ENCODE measurements at places on chromosomes 1 and 21.

DNA sequence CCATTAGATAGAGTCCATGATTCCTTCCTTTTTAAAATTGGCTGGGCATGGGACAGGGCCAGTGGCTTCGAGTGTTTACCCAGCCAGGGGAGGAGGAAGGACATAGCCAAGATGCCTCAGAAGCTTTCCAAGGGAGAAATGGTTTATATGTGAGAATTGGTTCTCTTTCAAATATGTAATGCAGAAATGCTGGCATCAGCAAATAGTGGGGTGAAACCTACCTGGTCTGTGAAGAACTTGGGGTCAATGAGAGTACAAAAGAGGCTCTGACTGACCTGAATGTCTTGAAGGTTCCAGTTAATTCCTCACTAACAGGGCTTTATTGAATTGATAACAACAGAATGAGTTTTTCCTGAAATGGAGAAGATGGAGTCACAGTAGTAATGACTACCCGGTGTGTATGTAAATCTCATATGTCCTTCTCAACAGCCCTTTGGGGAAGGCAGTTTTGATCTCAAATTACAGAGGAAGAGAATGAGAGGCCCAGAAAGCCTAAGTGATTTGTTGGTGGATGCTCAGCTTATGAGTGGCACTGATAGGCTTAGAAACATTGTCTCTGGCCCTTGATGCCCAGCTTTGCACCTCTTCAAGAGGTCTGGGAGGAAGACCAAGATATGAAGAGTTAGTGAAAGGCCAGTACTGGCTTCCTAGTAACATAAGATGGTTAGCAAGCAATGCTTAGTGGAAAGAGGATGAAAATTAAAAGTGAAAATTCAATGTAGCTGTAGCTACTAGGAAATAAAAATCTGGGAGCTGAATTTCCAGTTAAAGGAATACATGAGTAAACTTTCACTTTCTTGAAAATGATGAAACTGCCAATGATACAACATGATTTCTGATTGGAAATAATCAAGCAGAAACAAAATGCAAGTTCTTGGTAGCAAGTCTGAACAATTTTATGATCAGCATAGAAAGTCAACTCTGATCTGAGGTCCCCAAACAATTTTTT is 2.7 kb downstream of the ATF3 start:
- no peak for DNase-seq

- peak; percentile 35 for DNase-seq
These were observed 3.0 kb upstream of the AIM2 start for GRCh38 chr1:159079525-159079924.

- no peak for DNase-seq
These were observed 208.1 kb upstream of the DUSP10 start for GRCh38 chr1:221949996-221950395.

DNA sequence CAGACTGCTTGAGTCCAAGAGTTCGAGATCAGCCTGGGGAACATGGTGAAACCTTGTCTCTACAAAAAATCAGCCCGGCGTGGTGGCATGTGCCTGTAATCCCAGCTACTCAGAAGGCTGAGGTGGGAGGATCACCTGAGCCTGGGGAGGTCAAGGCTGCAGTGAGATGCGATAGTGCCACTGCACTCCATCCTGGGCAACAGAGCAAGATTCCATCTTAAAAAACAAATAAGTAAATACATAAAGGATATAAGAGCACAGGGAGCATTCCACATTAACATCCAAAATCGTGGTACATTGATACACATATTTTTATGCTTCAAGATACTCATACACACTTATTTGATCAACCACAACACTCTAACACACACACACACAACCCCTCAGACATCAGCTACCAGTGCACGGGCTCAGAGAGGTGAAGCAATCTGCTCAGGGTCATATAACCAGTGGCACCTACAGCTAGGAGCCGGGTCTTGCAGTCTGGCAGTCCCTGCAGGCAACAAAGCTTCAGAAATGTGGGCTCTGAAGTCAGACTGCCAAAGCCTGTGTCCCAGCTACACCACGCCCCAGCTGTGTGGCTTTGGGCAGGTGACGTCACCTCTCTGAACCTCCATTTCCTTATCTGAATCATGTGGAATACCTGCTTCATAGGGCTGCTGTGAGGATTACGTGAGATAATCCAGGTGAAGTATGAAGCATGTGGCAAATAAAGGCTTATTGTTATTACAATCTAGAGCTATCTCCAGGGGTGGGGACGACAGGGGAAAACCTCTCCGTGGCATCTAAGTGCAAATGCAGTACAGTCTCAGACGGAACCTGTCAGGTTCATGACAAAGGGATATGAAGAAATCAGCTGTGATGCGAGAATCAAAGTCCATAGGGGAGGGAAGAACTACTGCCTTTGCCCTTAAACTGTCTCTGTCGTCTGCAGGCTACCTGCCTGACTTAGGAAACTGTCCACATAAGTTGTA is 4.8 kb upstream of the CRYBG2 start:
- peak; percentile 93 for DNase-seq

DNA sequence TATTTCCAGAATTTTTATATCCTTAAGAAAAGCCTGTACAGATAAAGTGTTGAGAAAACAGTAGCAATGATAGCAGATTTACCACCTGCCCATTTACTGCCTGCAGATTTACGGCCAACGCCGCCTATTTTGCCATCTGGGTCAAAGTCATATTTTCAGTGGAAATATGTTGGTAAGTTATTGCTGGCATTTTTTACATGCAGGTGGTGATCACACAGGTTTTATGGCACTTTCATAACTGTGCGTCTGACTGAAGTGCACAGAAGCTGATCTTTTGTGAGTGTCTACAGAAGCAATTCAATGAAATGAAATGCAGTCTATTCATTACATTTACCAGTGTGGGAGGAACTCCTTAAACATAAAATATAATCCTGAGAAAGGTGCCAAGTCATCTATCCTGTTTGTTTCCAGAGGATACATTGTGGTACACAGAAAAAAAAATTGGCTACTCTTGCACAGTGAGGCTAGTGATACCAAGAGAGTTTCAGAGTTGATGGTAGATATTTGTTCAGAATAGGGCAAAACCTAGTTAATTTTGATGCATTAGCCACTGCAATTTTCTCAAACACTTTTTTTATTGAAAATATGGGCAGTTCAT is 458.5 kb downstream of the NEGR1 start:
- no peak for DNase-seq

DNA sequence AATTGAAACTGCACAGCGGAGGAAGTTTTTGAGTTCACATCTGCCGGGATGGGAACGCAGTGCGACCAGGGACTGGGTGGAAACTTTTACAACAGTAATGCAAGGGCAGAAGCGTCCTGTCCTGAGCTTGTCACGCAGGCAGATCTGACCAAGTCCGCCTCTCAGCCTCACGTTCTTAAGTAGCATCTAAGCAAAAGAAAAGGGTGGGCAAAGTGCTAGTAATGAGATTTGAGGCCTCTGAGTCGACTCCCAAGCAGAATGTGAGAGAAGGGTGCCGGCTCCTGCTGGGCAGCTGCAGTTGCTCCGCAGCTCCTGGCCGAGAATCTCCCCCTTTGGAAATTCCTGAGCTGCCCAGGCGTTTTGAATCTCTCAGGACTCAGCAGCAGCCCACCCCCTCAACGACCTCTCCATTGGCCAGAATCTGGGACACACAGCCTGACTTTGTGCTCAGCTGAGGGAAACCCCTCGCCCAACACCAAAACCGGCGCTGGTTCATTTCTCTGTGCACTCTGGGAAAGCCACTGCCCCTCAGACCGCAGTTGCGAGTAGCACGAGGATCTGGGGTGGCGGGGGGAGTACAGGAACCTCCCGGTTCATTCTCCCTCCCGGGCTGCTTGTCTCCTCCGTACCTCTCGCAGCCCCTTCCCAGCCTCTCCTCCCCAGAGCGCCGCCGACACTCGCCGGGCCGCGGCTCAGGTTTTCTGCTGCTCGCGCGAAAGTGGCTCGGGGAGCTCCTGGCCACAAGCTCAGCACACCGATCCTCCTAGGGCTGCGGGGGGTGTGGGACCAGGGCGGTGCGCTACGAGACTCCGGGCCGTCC is 913 bp upstream of the S1PR1 start:
- peak; percentile 75 for DNase-seq

DNA sequence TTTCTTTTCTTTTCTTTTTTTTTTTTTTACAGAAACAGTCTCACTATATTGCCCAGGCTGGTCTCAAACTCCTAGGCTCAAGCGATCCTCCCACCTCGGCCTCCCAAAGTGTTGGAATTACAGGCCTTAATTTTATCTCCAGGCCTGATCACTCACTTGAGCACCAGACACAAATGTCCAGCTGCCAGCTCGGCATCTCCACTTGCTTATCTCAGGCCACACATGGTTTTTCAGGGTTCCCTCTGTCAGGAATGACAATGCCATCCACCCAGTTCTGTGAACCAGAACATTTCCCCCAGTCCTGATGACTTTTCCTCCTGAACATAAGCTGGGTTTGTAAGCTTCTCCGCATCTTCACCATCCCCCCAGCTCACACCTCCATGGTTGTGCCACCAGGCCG is 44.6 kb upstream of the ZNF281 start:
- DNase-seq: no peak

- no peak for DNase-seq
These were observed 58.9 kb upstream of the RCOR3 start for GRCh38 chr1:211200311-211200710.

GRCh38 chr1:6757719-6758435 is 27.4 kb upstream of the CAMTA1 start:
- DNase-seq: no peak

DNA sequence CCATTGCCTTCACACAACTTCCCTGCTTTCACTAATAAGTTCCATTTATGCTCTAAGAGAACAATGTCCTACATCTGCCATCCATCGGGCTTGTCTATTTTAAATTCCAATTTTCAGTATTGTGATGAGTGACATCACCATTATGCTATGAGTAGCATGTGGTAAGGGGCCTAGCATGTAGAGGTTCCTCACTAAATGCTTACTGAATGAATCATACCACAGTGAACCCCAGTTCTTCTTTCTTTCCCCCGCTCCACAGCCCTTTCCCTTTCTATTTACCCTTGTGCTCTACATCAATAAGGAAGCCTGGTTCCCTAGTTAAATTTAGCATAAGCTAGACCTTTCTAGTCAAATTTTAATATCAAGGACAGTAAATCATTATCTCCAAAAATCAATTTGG is 195.0 kb upstream of the RGS18 start:
- no peak for DNase-seq

- no peak for DNase-seq
These were observed 121.9 kb downstream of the KCNT2 start for GRCh38 chr1:196486346-196486745.

DNA sequence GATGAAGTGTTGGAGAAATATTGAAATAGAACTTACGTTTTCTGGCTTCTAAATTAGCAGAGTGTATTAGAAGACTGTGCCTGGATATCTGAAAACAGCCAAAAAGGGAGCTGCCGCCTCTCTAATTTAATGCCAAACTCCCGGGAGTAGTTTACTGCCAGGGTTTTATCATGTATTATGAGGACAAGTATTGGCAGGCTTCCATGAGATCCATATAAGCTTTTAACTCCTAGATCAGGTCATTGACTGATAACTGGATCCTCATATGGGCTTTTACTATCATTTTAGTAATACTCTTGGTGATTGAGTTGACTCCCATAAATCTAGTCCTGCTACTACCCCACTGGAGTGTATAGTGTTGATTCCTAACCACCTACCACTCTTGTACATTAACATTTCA is 178.4 kb upstream of the CXADR start:
- no peak for DNase-seq

GRCh38 chr1:55803429-55803828 is 588.3 kb upstream of the USP24 start:
- no peak for DNase-seq

- DNase-seq: no peak
These were observed 4.8 kb downstream of the REG4 start for GRCh38 chr1:119806489-119806888.

- no peak for DNase-seq
These were observed 98.9 kb downstream of the KAZN start for GRCh38 chr1:14697353-14697752.

DNA sequence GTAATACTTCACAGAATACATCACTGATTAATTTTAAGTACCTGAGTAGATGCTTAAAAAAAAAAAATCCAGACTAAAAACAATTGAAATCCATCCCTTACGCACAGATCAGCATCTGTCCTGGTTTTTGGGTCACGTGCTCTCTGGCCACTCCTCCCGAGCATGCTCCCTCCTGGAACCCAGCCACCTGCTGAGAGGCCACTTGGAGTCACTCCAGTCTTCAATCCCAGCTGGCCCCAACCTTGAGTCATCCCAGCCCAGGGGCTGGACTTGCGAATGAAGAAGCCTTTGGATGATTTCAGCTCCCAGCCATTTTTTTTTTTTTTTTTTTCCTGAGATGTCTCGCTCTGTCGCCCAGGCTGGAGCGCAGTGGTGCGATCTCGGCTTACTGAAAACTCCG is 8.9 kb downstream of the MAP1LC3C start:
- DNase-seq: peak; percentile 57

- no peak for DNase-seq
These were observed 362.0 kb downstream of the ADGRL2 start for GRCh38 chr1:82162486-82163420.

GRCh38 chr1:173113015-173113741 is 62.4 kb upstream of the TNFSF18 start:
- DNase-seq: peak; percentile 94

DNA sequence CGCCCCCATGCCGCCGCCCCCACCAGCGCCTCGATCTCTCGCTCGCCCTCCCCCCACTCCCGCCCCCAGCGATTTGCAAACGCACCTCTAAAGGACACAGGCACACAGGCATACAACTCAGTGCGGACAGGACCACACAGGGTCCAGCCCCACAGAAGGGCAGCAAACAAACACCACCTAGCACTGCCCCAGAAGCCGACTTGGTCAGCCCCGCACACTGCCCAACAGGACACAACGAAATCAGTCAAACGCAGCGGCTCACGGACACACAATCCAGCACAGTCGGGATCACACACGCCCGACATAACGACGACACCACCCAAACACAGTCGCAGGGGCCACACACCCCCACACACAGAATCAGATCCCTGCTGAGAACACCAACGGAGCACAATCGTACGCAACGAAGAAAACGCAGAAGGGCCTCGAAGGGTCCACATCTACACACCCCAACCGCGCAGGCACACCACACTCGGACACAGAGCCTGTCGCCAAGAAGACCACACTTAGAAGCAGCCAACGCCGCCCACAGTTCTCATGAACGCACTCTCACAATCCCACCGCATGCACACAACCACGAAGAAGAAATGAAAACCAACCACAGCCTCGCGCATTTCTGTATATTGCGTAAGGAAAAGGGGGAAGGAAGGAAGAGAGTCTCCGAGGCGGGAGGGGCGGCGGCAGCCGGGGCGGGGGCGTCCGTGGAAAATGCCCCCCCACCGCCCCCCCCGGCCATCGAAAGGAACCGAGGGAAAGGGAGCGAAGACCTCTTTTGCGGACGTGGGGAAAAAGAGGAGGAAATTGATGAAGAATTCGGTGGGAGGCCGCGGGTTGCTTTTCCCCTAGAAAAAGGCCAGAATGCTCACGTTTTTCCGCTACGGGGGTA is 481 bp downstream of the TAL1 start:
- DNase-seq: peak; percentile 27

DNA sequence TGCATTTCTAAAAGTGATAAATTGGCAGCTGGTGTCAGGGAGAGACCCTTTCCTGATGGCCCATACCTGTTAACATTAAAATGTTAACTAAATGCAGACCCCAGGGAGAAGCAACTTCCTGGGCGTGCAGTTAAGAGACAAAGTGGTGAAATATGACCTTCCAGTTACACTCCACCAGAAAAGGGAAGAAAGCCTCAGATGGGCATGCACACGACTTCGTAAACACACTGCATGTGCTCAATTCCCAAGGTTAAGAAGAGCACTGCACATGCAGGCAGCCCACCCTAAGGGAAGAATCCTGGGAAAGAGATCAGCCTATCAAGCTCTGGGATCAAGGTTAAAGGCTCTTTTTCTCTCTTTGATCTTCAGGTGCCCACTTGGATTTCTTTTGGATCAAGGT is 9.7 kb upstream of the GBP6 start:
- DNase-seq: no peak
